ENCODE measurements at places on chromosomes 2 and 18.

DNA sequence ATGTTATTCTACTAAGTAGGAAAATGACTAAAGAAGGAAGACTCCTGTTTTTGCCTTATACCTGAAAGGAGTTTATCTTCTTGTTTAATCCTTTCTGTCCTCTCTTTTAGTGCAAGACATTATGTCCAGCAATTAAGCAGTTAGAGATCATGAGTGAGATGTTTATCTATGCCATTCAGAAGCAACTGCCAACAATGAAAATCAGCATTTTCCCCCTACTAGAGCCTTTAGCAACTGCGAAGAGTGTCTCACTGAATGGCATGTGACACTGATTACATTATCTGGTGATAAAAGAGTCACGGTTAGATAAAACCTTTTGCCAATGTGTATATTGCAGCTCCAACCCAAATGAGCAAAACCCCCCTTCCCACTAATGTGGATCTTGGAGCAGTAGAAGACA, 357.7 kb upstream of the SYT4 start:
- no peak for DNase-seq

- no peak for DNase-seq
Observed at GRCh38 chr2:46087492-46087891, 209.7 kb upstream of the EPAS1 start.

- DNase-seq: no peak
Observed at GRCh38 chr2:216949700-216950413, 90.0 kb upstream of the TNP1 start.

- DNase-seq: no peak
Observed at GRCh38 chr2:77328134-77328931, 193.8 kb downstream of the LRRTM4 start.

DNA sequence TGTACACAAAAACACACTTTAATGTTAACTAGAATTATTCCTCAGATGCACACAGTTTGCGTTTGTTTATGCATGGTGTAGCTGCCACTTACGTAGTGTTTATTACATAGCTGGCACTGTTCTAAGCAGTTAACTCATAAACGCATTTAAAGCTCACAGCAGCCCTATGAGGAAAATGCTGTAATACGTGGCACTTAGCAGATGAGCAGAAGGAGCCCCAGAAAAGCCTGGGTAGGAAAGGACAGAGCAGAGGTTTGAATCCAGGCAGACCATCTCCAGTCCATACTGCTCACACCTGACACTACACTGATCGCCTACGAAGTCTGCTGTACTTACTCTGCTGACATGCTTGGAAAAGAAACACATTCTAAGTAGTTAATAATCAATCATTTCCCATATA, 66.6 kb downstream of the BCL2 start:
- no peak for DNase-seq

- DNase-seq: no peak
Observed at GRCh38 chr18:3692691-3693090, 242.7 kb downstream of the TGIF1 start.

DNA sequence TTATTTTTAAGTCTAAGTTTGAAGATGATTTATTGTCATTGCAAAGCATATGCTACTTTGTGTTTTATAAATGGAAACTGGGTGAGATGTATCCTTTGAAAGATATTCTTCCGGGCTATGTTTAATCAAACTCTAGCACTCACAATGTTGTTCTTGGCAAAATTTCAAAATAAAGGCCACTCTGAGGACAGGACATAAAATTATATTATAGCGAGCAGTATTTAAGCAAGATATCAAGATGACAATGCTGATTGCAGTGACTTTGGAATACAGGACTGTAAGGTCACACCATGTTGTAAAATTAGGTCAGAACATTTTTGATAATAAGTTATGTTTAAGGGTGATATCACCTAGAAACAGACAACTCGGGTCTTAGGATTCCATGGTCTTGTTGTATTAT, 14.2 kb downstream of the RPRM start:
- no peak for DNase-seq

- no peak for DNase-seq
Observed at GRCh38 chr18:56995579-56996188, 151.2 kb upstream of the BOD1L2 start.

DNA sequence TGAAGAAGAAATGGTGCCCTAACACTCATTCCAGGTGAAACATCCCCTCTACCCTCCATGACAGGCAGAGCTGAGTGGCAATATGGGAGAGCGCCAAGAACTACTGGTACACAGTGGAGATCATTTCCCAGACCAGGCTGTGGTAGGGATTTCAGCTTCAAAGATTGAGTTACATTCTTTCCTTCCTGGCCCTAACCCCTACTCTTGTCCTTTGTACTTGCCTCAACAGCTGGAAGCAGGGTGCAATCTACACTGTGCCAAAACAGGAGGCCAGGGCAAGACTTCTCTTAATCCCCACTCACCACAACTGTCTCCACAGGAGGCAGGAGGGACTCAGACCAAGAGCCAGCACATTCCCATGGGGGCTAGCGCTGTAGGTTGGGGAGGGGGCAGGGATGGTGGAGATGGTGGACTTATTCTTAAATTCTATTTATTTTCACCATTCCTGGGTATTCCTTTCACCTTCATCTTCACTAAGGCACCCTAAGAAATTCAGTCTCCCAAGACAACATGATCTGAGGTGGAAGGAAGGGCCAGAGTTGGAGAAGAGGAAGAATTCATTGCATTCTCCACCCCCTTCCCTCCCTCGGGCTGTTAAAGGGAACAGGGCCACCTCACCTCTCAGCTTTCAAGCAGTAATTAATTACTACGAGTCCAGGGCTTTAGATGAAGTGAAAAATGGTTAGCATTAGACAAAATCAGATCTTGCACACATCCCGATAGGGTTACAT, 65.9 kb downstream of the AAK1 start:
- no peak for DNase-seq

DNA sequence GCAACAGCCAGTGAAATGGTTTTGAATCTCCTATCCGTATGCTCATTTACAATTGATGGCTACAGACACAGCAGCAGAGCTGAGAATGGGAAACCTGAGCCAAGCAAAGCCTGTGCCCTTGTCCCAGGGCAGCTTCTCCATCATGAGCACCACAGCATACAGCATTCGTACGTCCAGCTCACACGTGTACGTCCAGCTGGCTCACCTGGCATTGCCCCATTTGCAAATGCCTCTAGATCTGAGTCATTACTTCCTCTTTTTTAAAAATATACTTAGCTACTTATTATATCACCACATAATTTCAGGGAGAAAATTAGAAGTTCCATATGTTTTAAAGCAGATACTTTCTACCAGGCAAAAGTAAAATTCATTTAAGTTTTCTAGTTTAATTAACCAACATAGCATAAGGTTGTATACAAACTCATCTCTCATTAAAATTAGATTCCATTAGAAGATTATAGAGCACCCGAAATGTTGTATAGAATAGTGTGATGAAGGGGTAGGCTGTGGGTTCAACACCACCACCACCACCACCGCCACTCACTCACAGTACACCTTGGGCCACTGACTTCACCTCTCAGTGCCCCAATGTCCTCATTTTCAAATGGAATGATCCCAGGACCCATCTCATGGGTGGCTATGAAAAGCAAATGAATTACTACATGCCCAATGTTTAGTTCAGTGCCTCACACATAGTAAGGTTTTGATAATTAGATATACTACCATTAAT, 31.4 kb upstream of the TMEM177 start:
- no peak for DNase-seq

- DNase-seq: no peak
Observed at GRCh38 chr2:133438026-133438425, 130.2 kb downstream of the NCKAP5 start.

DNA sequence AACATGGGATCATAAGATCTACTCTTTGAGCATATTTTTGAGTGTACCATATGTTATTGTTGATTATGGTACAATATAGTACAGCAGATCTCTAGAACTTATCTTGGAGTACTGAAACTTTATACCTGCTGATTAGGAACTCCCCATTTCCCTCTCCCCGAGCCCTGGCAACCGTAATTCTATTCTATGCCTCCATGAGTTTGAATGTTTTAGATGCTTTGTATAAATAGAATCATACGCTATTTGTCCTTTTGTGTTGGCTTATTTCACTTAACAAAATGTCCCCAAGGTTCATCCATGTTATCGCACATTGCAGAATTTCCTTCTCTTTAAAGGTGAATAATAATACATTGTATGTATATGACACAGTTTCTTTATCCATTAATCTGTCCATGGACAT, 117.2 kb downstream of the PTPRM start:
- no peak for DNase-seq

- DNase-seq: no peak
Observed at GRCh38 chr2:232593982-232594381, 39.4 kb upstream of the EFHD1 start.

DNA sequence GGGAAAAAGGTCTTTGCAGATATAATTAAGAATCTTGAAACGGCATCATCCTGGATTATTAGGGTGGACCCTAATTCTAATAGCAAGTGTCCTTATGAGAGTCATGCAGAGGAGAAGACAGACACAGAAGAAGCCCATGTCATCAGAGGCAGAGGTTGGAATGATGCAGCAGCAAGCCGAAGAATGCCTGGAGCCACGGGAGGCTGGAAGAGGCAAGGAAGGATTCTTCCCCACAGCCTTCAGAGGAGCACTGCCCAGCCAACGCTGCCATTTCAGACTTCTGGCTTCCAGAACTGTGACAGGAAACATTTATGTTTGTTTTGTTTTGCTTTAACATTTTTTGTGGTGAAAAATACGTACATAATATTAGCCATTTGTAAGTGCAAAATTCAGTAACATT, 72.3 kb downstream of the MCFD2 start:
- DNase-seq: no peak

GRCh38 chr2:52995424-52995823, 772.2 kb upstream of the CHAC2 start:
- no peak for DNase-seq

- DNase-seq: no peak
Observed at GRCh38 chr2:98374286-98374685, 28.0 kb downstream of the CNGA3 start.

GRCh38 chr2:85659324-85659981, 8.5 kb downstream of the SFTPB start:
- DNase-seq: no peak

DNA sequence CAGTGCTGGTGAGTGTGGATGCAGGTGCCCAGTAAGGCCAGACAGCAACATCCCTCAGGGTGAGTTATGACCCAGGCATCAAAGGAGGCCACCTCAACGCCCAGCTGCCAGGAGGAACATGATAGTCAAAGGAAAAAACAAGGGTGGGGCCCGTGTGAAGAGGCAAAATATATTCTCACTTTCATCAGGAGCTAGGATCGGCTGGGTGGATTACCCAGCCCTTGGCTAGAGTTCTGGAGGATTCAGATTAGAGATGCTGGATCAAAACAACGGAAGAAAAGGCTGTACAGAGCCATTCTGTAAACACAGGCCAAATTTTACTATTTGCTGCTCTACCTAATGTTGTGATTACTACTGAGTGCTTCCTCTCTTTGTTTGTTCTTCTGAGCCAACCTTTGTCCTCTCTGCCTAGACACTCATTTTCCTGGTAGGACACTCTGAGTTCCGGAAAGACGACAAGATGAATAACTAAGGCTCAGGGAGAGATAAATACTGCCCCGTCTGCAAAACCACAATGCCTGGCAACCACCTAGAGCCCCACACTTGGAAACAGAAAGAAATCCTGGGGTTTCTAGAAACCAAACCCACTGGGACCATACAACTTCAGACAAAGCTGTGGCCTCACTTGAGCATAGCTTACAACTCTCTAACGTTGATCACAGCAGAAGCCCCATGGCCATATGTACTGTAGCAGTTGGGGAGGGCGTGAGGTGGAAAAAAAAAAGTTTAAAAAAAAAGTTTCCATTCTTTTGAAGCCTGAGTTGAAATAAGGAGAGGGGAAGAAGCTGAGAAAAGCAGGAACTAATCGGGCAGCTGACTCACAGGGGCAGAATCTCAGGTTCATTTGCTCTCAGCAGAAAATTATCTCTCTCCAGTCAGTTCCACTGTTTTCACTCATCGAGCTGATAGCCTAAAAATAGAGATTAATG, 17.8 kb upstream of the PMAIP1 start:
- DNase-seq: no peak

- no peak for DNase-seq
Observed at GRCh38 chr2:6914828-6915227, 2.4 kb upstream of the RNF144A start.

GRCh38 chr2:48601349-48601748, 16.3 kb upstream of the GTF2A1L start:
- no peak for DNase-seq

GRCh38 chr18:50091509-50092244, 103.3 kb downstream of the MYO5B start:
- DNase-seq: no peak

DNA sequence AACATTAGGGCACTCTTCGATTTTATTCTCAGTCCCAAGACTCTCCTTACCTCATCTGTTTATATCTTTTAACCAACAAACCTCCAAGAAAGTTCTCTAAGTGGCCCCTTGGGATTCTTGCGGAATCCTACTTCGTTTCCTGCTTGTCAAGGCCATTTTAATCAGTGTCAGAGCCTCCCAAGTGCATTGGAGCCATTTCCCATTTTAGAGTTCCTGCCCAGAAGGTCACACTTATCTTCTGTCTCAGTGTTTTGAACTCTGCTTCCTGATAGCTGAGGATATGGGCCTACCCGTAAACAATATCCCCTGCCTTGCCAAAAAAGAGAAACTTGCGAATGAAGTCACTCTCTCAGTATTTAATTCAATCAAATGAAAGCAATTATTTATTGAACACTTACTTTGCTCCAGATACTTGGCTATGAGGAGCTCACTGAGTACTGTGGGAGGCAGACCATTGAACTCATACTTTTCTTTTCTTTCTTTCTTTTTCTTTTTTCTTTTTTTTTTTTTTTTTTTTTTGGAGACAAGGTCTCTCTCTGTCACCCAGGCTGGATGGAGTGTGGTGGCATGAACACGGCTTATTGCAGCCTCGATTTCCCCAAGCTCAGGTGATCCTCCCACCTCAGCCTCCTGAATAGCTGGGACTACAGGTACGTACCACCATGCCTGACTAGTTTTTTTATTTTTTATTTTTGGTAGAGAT, 5.7 kb upstream of the NOSTRIN start:
- no peak for DNase-seq

- DNase-seq: no peak
Observed at GRCh38 chr2:9092383-9093282, 89.1 kb upstream of the MBOAT2 start.

DNA sequence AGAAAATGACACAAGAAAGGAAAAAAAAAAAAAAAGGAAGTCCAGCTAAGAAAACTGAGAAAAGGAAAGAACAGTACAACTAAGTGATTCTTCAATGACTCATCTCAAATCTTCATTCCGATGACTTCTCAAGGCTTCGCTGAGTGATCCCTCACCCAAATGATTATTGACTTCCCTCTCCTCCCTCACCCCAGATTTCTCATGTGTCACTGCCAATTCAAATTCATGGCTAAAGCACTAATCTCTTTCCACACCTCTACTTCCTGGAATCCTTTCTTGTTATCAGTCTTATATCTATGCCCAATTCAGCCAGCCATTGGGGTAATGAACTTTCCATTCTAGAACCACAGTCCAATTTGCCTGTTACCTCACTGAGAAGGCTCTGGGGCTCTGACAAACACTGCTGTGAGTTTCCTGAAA, 7.2 kb upstream of the ABCB11 start:
- no peak for DNase-seq
